Naive thymus-derived CD4-positive, alpha-beta T cell (primary cell): ENCODE measurements at places on chromosomes 2 and 18. TPM values are rescaled to one million over a fixed set of nuclear protein-coding genes. Genes with fewer than 3 reads are reported as not detected.

RTP5 gene
- total RNA-seq, result 0.54 TPM

ADAM17 gene
- total RNA-seq, result 24.4 and 26.1 TPM in 2 replicates

MAPRE3 gene
- 5.1 TPM for total RNA-seq

HRH4 gene
- total RNA-seq, result not detected

FBLN7 gene
- total RNA-seq, result 12.1 and 12.8 TPM in 2 replicates

ZNF397 gene
- 59.1 TPM for total RNA-seq

SCYGR4 gene
- not detected for total RNA-seq

ANKRD62 gene
- total RNA-seq, result not detected in 2 replicates

MEP1B gene
- total RNA-seq, result 0.35 TPM

THUMPD2 gene
- total RNA-seq, result 7.6 TPM

DSG2 gene
- 0.13 TPM for total RNA-seq

ORMDL1 gene
- total RNA-seq, result 208 TPM

ITPRIPL1 gene
- total RNA-seq, result 0.94 TPM

RGPD5 gene
- total RNA-seq, result 99.9 TPM

NT5DC4 gene
- 0.56 TPM for total RNA-seq

CDH7 gene
- total RNA-seq, result not detected
